ENCODE measurements at places on chromosomes 1 and 21.
A peak's percentile ranks its signal among the peaks of the same experiment; 100 is the strongest.

DNA sequence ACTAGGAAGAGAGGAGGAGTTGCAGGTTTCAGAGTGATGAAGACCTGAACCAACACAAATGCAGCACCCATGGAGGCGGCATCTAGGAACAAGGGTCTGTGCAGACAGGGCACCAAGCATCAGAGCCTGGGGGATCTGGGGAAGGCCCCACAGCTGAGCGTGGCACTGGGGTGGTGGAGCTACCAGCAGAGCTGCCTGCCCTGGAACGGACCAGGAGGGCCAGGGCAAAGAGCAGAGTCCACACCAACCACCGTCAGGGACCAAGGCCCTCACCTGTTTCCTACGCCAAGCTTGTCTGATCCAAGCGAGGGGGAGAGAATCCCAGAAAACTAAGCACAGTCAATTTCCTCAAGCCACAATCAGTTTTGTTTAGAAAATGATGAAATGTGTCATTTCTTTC is 79.0 kb upstream of the SYT6 start:
- no peak for DNase-seq

DNA sequence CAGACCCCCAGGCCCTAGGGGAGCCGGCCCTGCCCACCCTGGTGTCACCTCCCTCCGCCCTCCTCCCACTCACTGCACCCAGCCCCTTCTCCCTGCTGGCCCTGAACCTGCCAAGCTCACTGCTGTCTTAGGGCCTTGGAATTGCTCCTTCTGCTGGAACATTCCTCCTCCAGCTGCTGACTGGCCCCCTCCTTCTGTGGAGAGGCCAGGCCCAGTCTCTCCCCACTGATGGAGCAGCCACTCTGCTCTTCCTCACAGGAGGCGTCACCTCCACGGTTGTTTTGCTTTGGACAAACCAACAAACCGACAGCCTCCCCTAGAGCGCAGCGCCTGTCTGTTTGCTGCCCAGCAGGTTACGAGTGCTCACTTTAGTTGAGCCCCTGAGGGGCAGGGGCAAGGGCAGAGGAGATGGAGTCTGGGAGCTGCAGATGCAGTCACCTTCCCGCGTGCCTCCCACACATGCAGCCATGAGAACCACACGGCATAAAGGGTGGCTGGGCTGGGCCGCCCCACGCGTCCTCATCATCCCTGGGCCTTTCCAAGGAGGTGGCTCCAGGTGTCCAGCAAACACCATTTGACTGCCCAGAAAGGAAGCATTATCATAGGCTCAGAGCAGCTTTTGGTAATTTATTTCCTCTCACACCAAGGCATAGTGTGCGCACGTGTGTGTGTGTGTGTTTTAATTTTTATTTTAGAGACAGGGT is 9.4 kb downstream of the OXCT2 start:
- DNase-seq, result no peak

- DNase-seq, result no peak
Measured at GRCh38 chr21:21715266-21715969, 717.2 kb downstream of the NCAM2 start.

GRCh38 chr1:22749919-22750684 is 39.5 kb downstream of the EPHB2 start:
- no peak for DNase-seq

DNA sequence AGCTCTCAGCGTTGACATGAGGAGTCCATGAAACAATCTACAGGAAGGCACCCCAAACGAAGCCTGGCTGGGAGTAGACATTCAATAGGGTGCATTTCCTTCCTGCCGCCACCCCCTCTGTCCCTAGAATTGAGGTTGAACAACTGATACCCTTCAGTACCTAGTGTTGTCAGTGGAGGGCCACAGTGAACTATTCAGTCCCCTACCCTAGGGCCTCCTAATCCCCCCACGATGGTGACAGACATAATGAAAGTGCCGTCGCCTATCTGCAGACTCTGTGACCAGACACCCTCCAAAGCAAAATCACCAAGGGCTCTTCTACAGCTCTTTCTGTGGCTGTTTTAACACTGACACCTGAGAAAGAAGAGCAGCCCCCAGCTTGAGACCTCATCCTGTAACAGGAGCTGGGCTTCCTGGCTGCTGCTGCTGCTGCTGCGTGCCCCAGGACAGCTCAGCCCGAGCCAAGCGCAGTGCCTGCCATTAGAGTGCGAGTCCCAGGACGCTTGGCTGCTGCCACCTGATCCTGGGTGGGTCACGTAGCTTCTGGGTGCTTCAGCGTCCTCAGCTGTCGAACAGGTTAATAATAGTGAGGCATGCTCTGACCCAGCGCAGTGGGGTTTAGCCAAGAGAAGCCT is 183.0 kb downstream of the ZBTB18 start:
- no peak for DNase-seq

DNA sequence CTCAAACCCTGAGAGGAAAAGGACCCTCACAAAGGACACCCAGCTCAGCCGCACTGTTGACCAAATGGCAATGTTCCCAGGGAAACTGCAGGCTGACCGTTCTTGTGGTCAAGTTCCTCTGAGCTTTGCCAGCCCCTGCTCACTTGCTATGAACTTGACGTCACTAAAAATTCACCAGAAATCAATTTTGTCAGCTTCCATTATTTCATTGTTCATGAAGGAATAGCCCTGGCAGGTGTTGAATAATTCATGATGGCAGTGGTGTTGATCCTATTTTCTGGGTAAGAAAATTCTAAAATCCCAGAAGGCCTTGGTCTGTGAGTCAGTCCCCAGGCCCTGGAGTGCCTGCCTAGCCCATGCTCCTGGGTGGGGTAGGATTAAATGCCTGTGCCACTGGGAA is 318.9 kb downstream of the ZNF326 start:
- DNase-seq, result no peak

GRCh38 chr1:84743896-84744295 is 53.6 kb upstream of the SSX2IP start:
- peak; percentile 5 for DNase-seq

GRCh38 chr1:201401700-201402099 is 2.6 kb upstream of the LAD1 start:
- DNase-seq, result no peak

- DNase-seq, result no peak
Measured at GRCh38 chr1:154626456-154627256, 18.7 kb upstream of the ADAR start.

DNA sequence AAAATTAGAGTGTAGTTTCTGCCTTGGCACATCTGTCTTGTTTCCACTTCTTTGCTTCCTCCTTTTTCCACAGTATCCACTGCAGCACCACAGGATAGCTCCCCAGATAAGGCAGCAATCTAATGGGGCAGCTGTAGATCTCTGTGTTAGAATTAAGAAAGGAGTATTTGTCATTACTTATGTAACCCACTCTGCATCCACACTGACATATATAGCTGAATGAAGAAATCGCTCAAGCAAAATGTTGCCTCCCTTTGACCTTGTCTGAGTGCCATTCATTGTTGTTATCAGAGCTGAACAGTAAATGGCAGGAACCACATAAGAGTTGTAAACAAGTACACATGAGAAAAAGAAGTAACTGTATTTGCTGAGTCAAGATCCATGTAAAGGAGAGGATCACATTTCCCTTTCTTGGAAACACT is 45.9 kb upstream of the DPH5 start:
- no peak for DNase-seq

- no peak for DNase-seq
Measured at GRCh38 chr1:63770381-63770780, 3.4 kb upstream of the ROR1 start.

DNA sequence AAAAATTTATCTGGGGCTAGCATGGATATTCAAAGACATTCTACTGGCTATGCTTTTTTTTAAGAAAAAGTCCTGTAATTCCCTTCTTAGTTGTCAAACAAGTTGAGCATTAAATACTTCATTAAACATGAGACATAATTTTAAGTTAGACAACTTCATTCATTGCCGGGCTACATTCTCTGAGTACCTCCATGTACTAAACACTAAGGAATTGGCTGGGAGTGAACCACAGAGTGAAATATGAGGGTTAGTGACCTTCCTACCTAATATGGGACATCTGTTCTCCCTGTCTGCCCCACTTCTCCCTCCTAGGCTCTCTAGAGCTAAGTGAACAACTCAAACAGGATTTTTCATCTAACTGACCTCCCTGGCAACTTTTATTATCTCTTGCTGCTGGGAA is 370.4 kb downstream of the VAV3 start:
- DNase-seq, result no peak

GRCh38 chr1:153525088-153525728 is 10.6 kb downstream of the S100A6 start:
- no peak for DNase-seq

GRCh38 chr21:40846587-40847411 is at the start of gene DSCAM:
DSCAM (minus strand) TSS chr21:40847158; CDS start chr21:40846661, 497 bp downstream.
- DNase-seq, result peak; percentile 67

GRCh38 chr1:16075337-16076030 is 2.0 kb upstream of the FAM131C start:
- DNase-seq, result no peak

GRCh38 chr1:101370488-101370887 is 133.7 kb downstream of the S1PR1 start:
- DNase-seq, result no peak

DNA sequence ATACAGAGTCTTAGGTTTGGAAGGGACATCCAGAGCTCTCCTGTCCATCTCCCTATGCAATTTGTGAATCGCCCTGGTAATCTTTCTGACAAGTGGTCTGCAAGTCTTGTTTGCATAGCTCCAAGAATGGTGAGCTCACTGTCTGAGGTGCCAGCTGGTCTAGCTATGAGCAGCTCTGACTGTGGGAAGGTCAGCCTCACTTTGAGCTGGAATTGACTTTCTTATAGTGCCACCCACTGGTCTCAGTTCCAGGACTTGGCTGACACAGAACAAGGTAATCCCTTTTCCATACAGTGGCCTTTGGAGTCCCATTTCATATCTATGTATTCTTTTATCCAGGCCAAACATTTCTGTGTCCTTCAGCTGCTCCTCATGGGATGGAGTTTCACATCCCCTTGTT is 95.6 kb upstream of the C8B start:
- no peak for DNase-seq

GRCh38 chr1:200877839-200878551 is 5.2 kb downstream of the GPR25 start:
- DNase-seq, result no peak

DNA sequence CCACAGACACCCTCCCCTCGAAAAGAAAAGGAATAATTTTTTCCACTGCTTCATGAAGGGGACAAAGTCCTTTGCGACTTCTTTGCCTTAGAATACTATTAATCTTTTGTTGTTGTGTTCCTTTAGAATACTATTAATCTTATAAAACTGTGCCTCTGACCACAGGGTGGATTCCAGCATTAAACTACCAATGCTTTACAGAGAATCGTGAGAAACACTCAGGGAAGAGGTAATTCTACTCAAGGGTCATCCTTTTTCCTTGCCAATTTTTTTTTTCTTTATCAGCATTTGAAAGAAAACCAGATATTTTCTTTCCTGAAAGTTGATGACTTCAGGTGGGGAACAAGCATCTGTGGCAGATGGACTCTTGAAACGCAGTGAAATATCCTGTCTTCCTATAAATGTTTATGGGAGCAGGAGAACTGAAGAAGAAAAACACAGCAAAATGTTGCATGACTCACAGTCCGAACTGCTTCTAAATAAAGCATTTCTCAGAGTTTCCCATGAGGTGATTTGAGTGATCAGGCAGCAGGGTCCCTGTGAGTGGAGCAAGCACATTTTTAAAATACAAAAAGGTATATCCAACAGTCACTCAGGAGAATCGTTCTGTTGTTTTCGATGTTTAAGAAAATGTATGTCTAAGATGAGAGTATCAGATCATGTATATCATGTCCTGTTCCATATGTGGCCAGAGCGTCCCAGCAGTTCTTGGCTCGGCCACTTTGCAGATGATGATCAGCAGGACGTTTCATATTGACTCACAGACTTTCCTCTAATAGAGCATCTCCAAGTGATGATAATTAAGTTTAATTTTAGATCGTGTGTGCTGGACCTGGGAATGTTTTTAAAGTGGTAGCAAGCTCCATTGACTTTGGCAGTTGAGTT is 154.2 kb upstream of the RUNX1 start:
- DNase-seq, result no peak

DNA sequence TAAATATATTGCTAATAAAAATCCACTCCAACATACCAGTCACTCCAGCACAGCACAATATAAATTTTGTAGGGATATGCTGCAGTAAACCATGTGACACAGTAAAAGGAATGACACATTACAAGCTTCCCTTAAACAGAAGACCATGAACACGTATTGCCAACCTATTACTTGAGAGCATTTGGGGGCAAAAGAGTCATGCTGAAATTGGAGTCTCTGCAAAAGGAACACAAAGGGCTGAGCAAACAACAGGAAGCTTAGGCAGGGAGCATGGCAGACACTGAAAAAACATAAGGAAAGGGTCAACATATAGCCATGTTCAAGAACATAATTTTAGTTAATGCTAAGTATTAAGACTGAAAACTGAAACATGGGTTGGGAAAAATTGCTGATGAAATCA is 214.5 kb downstream of the SMYD3 start:
- no peak for DNase-seq

- no peak for DNase-seq
Measured at GRCh38 chr21:25079053-25079452, 528.2 kb downstream of the MRPL39 start.

DNA sequence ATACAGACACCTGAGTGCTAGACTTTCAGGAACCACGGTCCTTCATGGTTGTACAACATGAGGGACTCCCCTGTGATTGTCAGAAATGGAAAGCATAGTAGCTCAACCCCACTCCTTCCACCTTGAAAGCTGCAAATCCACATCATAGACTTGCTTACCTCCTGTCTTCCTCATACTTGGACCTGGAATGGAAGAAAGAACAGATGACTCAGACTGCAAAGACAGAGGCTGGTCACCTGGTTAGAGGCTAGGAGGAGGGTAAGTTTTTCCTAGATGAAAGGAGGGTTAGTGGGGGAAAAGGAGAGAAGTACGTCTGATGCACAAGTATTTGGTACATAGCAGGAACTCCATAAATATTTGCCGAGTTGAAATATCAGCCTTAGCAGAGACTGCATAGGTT is 37.2 kb downstream of the LRRC71 start:
- DNase-seq, result no peak

- peak; percentile 61 for DNase-seq
Measured at GRCh38 chr1:227234998-227235405, 83.3 kb downstream of the CDC42BPA start.

DNA sequence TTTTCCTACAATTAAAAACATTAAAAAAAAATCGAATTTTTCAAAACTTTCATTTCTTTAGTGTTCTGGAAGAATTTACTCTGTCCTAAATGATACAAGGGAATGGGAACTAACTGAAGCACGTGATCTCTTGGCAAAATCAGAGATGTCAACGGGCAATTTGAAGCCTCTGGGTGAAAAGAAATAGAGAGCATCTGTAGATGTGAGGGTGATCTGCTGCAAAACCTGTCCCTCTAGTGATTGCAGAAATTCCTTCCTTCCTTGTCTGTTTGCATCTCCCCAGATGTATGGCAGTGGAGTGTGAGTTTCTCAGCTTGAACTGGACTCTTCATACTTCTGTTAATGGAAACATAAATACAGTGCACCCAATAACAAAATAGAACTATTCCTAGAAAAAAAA is 100.5 kb upstream of the S1PR1 start:
- no peak for DNase-seq

DNA sequence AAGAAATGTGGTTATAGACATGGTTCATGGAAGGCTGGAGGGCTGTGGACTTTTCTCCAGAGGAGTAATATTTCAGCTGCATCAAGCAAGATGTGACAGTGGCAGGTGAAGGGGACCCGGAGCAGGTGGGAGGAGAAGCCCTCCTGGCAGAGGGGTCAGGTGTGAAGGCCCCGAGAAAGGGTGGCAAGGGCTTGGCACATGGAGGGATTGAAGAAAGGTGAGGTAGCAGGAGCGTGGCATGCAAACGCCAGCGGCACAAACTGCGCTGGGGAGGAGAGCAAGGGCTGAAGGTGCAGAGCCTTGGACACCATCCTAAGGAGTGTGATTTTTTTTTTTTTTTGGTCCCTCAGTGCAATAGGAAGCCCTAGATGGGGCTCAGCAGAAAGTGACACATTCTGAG is 244.6 kb downstream of the TOMM20 start:
- DNase-seq, result no peak

- no peak for DNase-seq
Measured at GRCh38 chr1:30715216-30715615, 8.2 kb downstream of the MATN1 start.
